Calu3 (cell line): ENCODE measurements at places on chromosomes 7 and 10. TPM values are rescaled to one million over a fixed set of nuclear protein-coding genes. Genes with fewer than 3 reads are reported as not detected.

CPXM2 gene
- not detected in 2 replicates for total RNA-seq

SCIN gene
- 22.6 and 28.3 TPM in 2 replicates for total RNA-seq

VENTX gene
- not detected in 2 replicates for total RNA-seq

ASB4 gene
- total RNA-seq, result 0.47 TPM in 1 of 2 replicates, not detected in the other

ARMC3 gene
- total RNA-seq, result 0.97 and 1.9 TPM in 2 replicates

ZDHHC16 gene
- total RNA-seq, result 25.7 and 27.7 TPM in 2 replicates

TFPI2 gene
- 213 and 218 TPM in 2 replicates for total RNA-seq

C7orf33 gene
- not detected in 2 replicates for total RNA-seq

OPALIN gene
- not detected in 2 replicates for total RNA-seq

DNA sequence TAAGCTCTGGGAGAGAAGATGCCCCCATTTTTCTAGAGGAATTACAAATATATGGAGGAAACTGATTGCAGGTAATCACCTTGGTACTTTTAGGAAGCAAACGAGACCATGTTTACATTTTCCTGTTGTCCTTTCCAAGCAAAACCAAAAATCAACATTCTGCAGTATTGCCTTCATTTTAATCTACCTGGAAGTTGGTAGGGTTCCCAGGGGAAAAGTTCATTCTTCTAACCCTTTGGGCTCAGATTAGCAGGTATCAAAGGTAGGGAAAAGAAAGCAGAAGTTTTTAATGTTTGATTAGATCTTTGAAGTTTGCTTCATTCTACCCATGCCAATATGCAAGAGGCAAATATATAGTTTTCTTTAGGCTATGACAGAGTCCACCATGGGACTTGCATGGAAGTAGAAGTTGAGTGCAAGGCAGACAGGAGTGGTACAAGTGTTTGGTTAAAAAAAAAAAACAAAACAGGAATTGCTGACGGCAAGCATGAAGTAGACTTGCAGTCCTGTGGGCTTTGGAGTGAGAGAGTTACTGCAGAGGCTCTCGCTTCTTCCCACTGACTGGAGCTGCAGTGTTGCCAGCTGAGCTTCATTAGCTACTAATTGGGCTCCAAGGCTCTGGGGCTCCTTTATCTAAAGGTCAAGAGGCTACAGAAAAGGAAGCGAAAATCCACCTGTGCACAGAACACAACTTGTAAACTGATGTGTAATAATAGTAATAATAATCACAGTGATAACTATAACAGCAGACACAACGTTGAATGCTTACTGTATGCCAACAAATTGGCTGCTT, 28.9 kb upstream of the ASAH2 start:
- no peak for DNase-seq
- H3K4me3 ChIP-seq, result no peak overlapping the region
- no peak overlapping the region for H3K27ac ChIP-seq
- no peaks in the 10 kb centered on the region for H3K4me1 ChIP-seq

- peak; percentile 29 for DNase-seq
- no peaks in the 10 kb centered on the region for H3K27me3 ChIP-seq
- H3K36me3 ChIP-seq, result peaks cover 12% of the 10 kb centered on the region
- no peaks in the 10 kb centered on the region for H3K4me1 ChIP-seq
- peak within 1 kb of the TSS; percentile 60 for H3K4me3 ChIP-seq
Observed at GRCh38 chr10:102869258-102870198, at the start of gene AS3MT. Gene AS3MT, plus strand, starts transcription at chr10:102869470. Its CDS starts 123 bp downstream, at chr10:102869593.

DNA sequence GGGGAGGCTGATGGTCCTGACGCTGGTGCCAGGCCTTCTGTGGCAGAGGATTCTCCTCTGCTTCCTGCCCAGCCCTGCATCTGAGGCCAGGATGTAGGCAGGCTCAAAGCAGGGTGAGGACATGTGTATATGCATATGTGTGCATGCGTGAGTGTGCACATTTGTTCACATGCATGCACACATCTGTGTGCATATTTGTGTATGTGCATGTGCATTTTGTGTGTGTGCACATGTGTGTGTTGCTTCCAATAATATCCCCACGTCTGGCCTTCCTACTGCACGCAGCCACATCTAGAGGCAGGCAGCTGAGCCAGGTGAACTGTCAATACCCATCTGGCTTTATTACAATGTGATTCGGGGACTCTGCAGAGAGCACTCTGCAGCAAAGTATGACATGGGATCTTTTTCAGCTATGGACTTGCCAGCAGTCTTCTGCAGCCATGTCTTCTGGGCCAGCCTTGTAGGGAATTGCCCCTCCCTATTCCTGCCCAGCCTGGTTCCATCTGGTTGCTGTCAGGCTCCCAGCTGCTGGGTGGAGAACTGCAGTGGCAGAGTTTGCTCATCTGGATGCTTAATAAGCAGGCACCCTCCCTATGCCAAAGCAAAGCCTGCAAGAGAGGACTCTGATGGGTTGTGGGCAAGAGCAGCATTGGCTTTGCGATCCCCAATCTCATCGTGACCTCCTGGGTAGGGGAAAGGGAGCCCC, 140.7 kb downstream of the PFKFB3 start:
- H3K4me1 ChIP-seq, result no peaks in the 10 kb centered on the region
- no peak overlapping the region for H3K27ac ChIP-seq
- no peak for DNase-seq
- H3K27me3 ChIP-seq, result no peaks in the 10 kb centered on the region

DNA sequence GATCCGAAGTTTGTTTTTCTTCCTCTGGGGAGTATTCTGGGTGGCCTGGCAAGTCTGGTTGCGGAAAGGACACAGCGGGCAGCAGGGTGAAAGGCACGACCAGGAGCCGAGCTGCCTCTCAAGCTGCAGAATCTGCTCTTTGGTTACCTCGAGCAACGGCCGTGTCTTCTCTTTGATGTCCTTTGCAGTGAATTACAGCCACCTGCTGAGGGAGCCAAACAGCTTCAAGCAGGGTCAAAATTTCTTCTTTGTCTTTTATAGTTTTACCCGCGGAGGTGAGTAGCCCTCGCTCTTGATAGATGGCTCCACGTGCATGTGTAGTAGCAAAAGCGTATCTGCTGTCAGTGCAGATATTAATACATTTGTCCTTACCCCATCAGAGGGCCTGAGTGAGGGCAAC, 177.3 kb upstream of the MBL2 start:
- H3K27me3 ChIP-seq, result no peaks in the 10 kb centered on the region
- H3K36me3 ChIP-seq, result no peaks in the 10 kb centered on the region
- no peak overlapping the region for H3K4me3 ChIP-seq
- H3K4me1 ChIP-seq, result no peaks in the 10 kb centered on the region

- H3K36me3 ChIP-seq, result no peaks in the 10 kb centered on the region
- no peaks in the 10 kb centered on the region for H3K27me3 ChIP-seq
- no peak overlapping the region for H3K27ac ChIP-seq
- no peaks in the 10 kb centered on the region for H3K4me1 ChIP-seq
- no peak for DNase-seq
- H3K4me3 ChIP-seq, result no peak overlapping the region
Observed at GRCh38 chr7:85038466-85038865, 148.4 kb downstream of the SEMA3D start.

GRCh38 chr10:21146436-21146789, 249.3 kb upstream of the NEBL start:
- H3K36me3 ChIP-seq, result no peaks in the 10 kb centered on the region
- H3K4me3 ChIP-seq, result no peak overlapping the region
- H3K27ac ChIP-seq, result no peak overlapping the region
- no peaks in the 10 kb centered on the region for H3K27me3 ChIP-seq

DNA sequence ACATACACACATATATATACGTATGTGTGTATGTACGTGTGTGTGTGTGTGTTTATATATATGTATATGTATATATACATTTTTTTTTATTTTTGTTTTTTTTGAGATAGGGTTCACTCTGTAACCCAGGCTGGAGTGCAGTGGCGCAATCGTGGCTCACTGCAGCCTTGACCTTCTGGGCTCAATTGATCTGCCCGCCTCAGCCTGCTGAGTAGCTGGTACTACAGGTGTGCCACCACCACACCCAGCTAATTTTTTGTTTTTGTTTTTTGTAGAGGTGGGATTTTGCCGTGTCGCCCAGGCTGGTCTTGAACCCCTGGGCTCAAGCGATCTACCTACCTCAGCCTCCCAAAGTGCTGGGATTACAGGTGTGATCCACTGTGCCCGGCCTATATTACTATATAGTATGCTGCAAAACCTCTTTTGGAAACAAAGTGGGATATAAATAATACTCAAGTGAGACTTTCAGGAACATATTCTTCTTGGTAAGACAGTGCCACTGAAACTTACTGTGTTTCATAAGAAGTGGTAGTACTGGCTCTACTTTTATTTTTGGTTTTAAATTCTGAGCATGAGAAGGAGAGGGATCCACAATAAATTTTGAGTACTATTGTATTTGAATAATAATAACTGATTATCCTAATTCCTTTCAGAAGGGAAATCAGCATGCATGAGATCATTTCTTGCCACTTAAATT, 51.0 kb downstream of the MLLT10 start:
- H3K4me1 ChIP-seq, result peaks cover 21% of the 10 kb centered on the region
- no peaks in the 10 kb centered on the region for H3K27me3 ChIP-seq

- H3K4me1 ChIP-seq, result no peaks in the 10 kb centered on the region
- DNase-seq, result no peak
- H3K27me3 ChIP-seq, result peaks cover 83% of the 10 kb centered on the region
- H3K27ac ChIP-seq, result no peak overlapping the region
Observed at GRCh38 chr7:25619381-25619780, 391.1 kb upstream of the NPVF start.

GRCh38 chr10:4708123-4708759, 117.8 kb upstream of the AKR1E2 start:
- peak overlapping the region; percentile 16 for H3K4me3 ChIP-seq
- DNase-seq, result peak; percentile 59
- peaks cover 78% of the 10 kb centered on the region for H3K4me1 ChIP-seq
- no peaks in the 10 kb centered on the region for H3K27me3 ChIP-seq
- peak overlapping the region; percentile 96 for H3K27ac ChIP-seq

DNA sequence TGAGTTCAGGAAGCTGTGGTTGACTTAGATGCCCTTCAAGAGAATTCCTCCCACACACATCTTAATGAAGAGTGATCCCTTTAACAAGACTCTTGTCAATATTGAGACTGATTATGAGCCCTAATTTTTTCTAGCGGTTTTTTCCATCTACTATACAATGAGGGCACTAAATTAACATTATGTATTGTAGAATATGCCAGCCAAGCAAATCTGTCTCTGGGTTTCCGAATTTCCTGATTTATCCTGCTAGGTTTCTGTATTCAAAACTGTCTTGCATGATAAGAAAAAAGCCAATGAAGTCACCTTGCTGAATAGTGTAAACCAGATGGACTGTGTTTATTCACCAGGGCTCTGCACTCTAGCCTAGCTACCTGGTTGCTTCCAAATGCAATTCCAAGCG, 224.2 kb upstream of the KMT2E start:
- H3K27ac ChIP-seq, result no peak overlapping the region
- H3K4me3 ChIP-seq, result no peak overlapping the region
- peaks cover 16% of the 10 kb centered on the region for H3K27me3 ChIP-seq
- no peak for DNase-seq
- H3K36me3 ChIP-seq, result no peaks in the 10 kb centered on the region

- H3K36me3 ChIP-seq, result peaks cover 54% of the 10 kb centered on the region
- H3K27me3 ChIP-seq, result no peaks in the 10 kb centered on the region
- no peak for DNase-seq
Observed at GRCh38 chr7:42931447-42931833, 534 bp downstream of the PSMA2 start.

GRCh38 chr7:74043523-74043951, 15.6 kb downstream of the ELN start:
- no peaks in the 10 kb centered on the region for H3K4me1 ChIP-seq
- no peaks in the 10 kb centered on the region for H3K36me3 ChIP-seq
- no peak for DNase-seq
- H3K27me3 ChIP-seq, result peaks cover 44% of the 10 kb centered on the region
- H3K27ac ChIP-seq, result no peak overlapping the region

GRCh38 chr10:88733215-88733614, 26.6 kb upstream of the LIPN start:
- no peaks in the 10 kb centered on the region for H3K4me1 ChIP-seq

- no peaks in the 10 kb centered on the region for H3K27me3 ChIP-seq
- no peaks in the 10 kb centered on the region for H3K4me1 ChIP-seq
- H3K36me3 ChIP-seq, result peaks cover 49% of the 10 kb centered on the region
- DNase-seq, result no peak
- H3K27ac ChIP-seq, result no peak overlapping the region
Observed at GRCh38 chr7:2350861-2351260, 3.8 kb upstream of the EIF3B start.

DNA sequence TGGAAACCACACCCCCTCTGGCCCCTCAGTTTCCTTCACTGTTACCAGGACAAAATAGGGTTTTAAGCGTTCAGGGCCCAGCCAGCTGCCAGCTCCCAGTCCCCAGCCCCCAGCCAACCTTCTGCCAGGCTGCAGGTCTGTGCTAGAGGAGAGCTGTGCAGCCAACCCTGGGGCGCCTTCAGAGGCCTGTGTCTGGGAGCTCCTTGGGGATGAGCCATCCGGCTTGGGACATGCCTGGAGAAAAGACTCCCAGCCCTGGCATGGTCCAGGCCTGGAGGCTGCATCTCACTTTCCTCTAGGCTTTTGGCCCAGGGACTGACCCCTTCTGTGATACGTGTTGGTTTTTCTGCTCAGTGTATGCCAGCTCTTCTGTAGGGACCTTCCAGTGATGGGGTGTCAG, 487.6 kb upstream of the MGMT start:
- no peaks in the 10 kb centered on the region for H3K4me1 ChIP-seq
- H3K27me3 ChIP-seq, result no peaks in the 10 kb centered on the region
- DNase-seq, result no peak
- no peak overlapping the region for H3K4me3 ChIP-seq
- no peaks in the 10 kb centered on the region for H3K36me3 ChIP-seq

DNA sequence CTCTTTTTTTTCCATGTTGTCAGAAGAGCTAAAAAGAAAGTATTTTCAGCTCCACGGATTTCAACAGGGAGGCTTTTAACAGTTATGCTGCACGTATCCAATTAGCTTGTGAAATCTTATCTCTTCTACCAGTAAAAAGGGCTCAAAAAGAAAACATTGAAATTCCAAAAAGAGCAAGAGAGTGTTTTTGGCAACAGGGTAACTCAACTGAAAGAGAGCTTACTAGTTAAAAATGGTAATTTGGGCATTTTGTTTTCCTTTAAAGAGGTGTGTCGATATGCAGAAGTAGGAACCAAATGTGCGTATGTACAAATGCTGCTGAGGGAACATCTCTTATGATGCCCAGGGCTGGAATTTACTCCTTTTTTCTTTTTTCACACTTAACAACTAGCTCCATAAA, 292.8 kb downstream of the PRKG1 start:
- no peaks in the 10 kb centered on the region for H3K36me3 ChIP-seq
- no peak overlapping the region for H3K4me3 ChIP-seq
- no peaks in the 10 kb centered on the region for H3K4me1 ChIP-seq
- no peak for DNase-seq
- no peak overlapping the region for H3K27ac ChIP-seq
- peaks cover 12% of the 10 kb centered on the region for H3K27me3 ChIP-seq
